Caudate nucleus (tissue), 63 donors: ENCODE measurements at places on chromosomes 11 and 22.

- DNase-seq, result no peak
Observed at GRCh38 chr11:128284634-128285033, 302.7 kb downstream of the ETS1 start.

GRCh38 chr22:38987171-38987895 is 5.2 kb downstream of the APOBEC3B start:
- DNase-seq, result no peak

DNA sequence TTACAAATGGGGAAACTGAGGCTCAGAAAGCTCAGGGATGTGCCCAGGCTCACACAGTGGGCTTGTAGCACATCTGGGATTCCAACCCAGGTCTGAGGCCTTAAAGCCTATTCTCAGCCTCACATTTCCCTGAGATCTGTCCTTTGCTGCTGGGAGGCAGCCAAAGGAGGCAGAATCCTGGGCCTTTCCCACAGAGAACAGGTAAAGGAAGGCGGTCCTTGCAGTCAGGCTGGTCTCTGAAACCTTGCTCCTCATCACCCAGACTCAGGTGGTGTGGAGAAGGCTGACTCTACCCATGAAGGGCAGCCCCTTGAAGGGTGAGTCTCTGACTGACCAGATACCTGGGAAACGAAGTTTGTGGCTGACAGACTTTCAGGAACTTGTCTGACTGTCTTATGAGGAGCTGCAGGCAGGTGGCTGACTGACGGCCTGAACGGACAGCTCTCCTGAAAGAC is 7.8 kb downstream of the SLCO2B1 start:
- DNase-seq, result no peak

- DNase-seq, result no peak
Observed at GRCh38 chr11:94673386-94673785, 94.8 kb upstream of the AMOTL1 start.

GRCh38 chr22:39024519-39025308 is 3.8 kb downstream of the APOBEC3D start:
- no peak for DNase-seq

DNA sequence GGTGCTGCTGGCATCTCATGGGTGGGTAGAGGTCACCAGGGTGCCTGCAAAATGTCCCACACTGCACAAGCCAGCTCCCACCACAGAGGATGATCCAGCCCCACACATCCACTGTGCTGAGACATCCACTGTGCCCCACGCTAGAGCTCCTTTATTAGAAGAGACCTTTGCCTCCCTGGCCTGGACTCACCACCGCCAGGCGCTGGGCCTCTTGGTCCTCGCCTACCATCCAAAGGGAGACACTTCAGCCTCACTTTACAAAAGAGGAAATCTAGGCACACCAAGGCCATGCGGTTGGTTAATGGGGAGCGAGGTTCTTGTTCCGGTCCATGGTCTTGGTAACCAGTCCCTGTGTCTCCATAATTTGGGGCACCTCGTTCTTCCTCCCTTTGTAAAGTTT is 3.4 kb upstream of the ANO1 start:
- no peak for DNase-seq

DNA sequence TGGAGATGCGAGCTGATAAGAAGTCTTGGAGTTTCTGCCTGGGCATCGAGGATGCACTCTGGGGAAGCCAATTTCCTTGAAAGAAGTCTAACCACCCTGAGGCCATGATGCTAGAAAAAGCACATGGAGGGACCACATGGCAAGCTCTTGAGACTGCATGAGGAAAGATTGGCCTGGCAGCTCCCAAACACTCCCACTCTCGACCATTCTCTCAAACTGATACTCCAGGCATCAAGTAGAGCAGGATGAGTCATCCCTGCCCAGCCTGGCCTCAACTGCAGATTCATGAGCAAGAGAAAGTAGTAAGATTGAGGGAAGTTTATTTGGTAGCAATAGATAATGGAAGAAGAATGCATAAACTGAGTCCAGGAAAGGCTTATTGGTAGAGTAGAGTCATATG is 194.3 kb downstream of the KIF18A start:
- DNase-seq, result no peak

- no peak for DNase-seq
Observed at GRCh38 chr11:84924154-84924692, 702.9 kb downstream of the DLG2 start.

- DNase-seq, result no peak
Observed at GRCh38 chr11:17929171-17929570, 83.7 kb downstream of the SERGEF start.

GRCh38 chr22:44298406-44299091 is 14.2 kb downstream of the SHISAL1 start:
- DNase-seq, result no peak
